ENCODE measurements at places on chromosomes 3 and 15.

DNA sequence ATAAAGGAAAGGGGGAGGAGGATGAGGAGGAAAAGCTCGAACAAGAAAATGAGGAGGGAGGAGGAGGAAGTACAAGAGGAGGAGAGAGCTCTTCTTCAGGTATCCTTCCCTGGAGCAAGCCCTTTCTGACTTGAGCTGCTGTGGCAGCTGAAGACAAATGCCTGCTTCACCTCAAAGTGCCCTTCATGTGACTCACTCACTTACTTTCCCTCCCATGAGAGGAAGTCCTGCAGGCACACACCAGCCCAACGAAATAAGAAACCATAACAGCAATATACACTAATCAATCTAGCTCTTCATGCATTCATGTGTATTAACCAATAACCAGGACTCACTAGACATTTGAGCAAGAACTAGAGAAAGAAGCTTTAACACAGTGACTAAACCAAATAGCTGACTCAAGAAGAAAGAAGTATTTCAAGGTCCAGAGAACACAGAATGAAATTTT is 251.9 kb downstream of the IGSF11 start:
- no peak for DNase-seq

GRCh38 chr3:9280451-9281219 is 31.2 kb upstream of the SRGAP3 start:
- DNase-seq: no peak

DNA sequence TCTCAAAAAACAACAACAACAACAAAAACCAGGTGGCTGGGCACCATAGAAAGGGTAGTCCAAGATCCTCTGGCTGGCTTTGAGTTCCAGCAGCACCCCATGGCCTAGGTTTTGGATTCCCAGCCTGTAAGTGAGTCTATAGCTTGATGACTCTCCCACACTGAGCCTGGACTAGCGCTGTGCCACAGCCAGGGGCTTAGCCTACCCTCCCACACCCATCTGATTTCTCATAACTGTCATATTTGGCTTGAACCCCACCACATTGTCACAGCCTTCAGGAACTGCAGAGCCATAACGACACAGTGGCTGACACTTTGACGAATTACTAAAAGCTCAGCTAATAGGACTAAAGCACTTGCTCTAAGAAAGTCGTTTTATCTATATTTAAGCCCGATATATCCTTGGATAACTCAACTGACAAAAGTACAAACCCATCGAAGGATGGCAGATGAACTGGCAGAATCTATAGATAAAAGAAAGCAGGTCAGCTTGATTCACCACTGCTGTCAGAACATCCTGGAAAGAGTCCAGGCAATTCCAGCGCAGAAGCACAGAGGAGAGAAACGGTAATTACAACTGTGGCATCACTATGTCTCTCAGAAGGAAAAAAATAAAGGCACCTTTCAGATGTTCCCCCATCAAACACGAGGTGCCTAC is 62.1 kb downstream of the HOMER2 start:
- DNase-seq: no peak

DNA sequence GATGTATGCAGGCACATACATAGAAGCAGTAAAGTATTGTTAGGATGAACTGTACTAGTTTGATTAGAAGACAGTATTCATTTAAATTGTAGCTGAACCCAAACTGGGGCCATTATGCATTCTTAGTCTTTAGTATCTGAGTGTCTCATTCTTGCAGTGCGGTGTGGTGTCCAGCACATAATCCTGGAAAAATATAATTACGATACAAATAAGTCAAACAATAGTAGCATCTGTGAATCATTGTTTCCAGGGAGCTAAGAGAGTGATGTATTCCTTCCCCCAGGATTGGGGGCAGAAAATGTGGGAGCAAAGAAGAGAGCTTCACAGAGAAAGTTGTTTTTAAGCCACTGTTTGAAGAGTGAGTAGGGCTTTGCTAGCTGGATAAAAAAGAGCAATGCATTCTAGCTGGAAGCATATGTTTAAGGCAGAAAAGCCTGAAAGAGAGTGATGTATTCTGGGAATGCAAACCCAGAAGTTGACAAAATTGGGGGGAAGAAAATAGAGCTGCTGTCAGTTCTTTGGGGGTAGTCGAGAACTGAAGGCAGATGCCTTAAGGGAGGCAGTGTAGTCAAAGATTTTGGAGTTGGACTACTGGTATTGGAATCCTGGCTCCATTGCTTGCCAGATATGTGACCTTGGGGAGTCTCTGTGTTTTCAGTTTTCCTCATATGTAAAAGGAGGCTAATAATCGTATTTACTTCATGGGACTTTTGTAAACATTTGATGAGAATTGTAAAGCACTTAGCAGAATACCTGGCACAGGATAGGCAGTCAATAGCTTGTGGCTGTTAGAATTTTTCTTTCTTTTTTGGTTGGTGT is 14.1 kb downstream of the SLMAP start:
- no peak for DNase-seq

DNA sequence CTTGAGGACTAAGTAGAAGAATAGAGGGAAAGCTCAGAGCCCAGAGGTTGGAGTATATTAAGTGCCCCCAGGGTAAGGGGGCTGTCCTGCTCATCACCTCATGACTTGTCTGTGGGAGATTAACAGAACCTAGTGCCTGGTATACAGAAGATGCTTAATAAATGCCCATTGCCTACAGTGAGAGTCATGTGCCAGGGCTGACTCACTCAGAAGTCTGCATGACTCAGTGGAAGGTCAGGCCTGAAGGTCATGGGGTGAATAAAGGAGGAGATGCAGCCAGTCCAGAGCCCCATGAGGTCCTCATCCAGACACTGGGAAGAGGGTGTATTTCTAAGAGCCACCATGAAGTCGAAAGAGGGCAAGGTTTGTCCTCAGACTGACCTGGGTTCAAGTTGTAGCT is 62.5 kb upstream of the TLE3 start:
- no peak for DNase-seq

- DNase-seq: no peak
Measured at GRCh38 chr3:66366747-66367146, 134.1 kb downstream of the LRIG1 start.

GRCh38 chr3:172478116-172478515 is 29.9 kb upstream of the GHSR start:
- no peak for DNase-seq

DNA sequence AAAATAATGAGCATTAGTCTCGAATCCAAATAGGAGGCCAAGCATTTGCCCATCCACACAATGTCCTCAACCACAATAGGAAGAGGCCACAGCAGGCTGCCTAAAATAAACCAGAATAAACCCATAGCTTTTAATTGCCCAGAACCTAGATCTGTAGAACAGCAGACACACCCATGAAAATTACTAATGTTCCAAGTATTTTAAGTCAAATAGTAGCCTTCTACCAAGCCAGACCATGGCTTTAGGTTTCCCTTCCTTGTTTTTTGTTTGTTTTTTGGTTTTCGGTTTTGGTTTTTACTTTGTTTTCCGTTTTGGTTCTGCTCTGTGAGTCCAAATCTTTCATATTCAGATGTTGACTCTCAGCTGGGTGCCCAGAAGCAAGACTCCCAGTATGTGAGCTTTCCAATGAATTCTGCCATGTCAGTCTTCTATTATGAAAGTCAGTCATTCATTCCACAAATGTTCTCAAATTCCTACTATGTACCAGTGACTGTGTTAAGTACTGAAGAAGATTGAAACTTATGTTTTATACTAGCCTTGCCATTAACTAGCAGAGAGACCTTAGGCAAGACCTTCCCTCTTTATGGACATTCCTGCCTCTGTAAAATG is 57.8 kb upstream of the BOC start:
- DNase-seq: no peak

- no peak for DNase-seq
Measured at GRCh38 chr3:20773320-20773984, 587.4 kb upstream of the SGO1 start.

DNA sequence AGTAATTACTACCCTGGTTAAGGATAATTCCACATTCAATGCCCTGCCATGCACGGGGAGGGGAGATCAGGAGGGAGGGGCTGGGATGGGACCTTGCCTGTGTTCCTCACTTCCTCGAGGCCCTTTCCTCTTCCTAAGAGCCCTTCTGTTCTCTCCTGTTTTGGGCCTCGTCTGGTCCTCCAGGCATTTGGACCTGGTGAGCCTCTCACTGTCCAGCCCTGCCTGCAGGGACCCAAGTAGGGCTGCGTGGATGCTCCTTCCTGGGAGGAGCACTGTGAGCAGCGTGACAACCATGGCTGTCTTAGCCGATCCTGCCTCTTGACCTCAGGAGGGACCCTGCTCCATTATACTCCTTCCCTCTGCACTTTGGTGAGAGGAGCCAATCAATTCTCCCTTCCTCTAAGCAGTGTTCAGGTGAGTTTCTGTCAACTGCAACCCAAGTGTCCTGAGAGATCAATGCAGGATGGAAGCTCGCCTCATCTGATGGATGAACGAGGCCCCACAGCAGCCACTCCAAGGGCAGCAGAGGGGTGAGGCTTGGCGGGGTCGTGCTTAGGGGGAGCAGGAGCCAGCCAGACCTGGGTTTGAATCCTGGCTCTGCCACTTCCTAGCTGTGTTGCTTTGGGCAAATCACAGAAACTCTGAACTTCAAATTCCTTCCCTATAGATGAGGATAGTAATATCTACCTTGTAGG is 92.5 kb downstream of the IQSEC1 start:
- no peak for DNase-seq

GRCh38 chr3:133627789-133628188 is 34.0 kb downstream of the TOPBP1 start:
- DNase-seq: no peak

DNA sequence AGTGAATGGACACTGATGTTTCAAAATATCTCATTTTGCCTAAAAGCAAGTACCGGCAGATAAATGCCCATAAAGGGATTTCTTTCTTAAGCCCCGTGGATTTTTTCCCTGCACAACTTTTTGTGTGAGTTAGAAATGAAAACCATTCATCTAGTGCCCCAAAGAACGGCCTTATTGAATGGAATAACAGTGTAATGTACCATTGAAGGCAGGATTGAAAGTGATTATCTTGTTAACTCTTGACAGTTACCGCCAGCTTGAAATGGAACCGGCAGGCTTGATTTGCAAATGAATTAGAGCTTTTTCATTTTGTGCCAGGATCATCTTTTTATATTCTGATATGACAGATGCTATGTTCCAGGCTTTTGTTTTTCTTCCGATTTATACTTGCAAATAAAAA is 162.2 kb downstream of the RSRC1 start:
- no peak for DNase-seq

DNA sequence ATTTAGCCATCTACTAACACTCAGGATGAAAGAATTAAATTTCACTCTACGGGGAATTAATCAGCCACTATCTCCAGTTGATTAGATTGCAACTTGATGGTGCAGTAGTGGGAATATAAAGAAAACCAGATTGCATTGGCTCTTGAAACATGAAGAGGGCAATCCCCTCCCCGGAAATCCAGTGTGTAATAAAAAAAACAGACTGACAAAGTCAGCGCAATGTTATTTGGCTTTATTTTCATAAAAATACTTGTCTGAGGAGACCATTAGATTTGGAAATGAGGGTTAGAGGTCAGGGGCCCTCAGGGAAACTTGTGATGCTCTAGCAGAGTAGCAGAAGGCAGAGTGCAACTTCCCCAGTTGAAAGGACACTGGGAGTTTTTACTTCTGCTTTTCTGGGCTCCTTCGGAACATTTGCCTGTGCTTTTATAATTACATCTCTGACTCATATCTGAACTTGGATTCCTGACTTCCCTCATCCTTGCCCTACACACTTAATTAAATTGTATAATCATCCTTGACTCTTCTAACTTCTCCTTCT is 326.8 kb downstream of the TUSC7 start:
- no peak for DNase-seq

DNA sequence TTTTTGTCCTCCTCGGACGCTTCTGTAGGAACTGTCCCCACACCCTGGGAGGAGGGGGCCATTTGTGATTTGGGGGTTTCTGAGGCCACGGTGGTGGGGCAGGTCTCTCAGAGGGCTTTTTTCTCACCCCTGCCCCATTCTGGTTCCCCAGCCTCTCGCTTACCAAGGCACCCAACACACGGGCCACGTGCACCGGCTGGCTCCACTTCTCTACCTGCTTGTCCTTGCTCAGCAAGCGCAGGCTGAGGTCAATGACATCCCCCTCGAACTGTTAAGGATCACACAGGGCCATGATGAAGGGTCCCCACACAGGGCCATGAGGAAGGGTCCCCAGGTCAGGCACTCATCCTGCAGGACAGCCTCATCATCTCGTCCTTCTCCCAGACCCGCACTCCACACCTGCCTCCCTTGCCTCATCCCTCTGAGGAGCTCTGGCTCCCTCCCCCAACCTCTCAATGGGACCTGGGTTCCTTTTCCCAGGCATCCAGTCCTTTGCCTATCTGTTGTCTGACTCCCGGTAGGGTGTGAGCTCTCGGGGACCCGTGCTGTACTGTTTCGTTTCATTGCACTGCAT is 10.6 kb downstream of the EPB42 start:
- no peak for DNase-seq

- no peak for DNase-seq
Measured at GRCh38 chr3:141227752-141228151, 3.9 kb upstream of the PXYLP1 start.

DNA sequence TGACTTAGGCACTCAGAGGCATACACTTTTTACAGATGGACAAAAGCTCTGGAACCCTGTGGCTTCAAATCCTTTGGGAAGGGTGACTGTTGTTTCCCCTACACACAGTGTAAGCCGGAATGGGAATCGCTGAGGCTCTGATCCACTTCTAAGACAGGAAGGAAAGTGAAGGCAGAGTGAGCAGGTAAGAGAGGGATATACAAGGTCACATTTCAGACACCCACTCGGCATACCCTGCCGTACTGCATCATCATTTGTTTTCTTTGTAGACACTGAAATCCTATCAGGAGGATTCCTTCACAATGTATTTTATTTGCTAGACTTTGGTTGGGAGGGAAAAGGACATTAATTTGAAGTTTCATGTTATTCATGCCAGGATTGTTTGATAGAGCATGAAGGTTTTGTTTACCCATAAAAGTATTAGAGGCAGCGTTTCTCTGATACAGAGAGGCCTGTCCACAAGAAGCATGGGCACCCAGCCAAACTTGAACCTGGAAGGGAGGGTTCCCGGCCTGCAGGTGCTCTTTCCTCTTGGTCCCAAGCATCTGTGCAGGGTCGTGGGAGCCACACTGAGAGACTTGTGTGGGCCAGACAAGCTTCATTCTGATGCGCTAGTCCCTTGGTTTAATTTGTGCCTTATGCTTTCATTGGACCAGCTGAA is 21.9 kb upstream of the POLR2M start:
- DNase-seq: no peak

DNA sequence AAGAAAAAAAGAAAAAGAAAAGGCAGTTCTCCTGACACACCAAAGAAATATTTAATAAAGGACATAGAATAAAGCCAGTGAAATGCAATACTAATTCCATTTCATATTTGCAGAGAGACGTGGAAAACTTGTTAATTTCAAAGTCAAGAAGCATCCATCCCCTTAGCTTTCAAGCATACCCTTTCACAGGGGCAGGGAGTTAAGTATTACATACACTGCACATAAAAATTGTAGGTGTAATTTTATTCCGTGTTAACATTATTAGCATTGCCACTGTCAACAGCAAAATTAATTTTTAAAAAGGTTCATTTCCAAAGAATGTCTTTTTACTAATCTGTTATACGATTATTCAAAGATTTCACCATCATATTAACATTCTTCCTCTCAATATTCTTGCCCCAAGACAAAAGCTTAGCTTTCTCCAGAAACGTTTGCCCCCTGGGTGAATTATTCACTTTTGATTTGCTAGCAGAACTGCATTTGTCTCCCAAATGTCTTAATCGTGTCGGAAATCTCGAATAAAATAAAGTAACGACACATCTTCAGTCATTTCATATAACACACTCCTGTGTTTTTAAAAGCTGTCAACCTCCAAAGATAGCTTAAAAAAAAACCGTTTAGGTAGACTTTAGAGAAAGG is 517.9 kb downstream of the MECOM start:
- DNase-seq: no peak

Measured in CD4-positive, alpha-beta T cell treated with Interleukin-6 at 100 ng/mL for 8 hours (primary cell).